Kasumi-1 (cell line): ENCODE measurements at places on chromosomes 13 and 19.

DNA sequence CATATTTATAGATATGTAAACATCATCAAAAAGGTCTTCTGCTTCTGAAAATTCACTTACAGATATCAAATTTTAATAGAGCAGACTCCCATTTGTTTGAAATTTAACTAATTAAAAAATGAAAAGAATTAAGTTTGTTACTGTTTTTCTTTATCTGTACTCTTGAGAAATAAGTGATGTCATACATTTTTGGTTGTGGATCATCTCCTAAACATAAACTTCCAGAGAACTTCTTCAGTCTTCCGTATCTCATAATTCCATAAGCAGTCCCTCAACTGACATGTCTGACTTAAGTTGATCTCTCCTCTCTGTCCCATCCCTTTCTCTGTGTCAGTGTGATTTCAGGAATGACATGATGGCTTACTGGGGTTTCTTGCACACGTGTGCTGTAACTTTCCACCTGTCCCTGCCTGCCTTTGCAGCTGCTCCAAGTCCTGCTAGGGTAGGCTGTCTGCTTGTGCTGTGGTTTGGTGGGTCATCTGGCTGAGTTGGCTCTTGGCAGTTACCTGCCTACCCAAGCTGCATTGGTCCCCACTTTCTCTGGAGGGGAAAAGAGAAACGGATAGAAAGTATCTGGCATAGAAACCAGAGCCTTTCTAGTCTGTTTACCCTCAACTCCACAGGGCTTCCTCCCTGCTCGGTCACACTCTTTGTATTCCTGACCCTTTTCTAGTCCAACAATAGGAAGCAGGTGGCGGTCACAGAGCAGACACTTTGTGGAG is 127.1 kb downstream of the GGACT start:
- DNase-seq, result no peak

DNA sequence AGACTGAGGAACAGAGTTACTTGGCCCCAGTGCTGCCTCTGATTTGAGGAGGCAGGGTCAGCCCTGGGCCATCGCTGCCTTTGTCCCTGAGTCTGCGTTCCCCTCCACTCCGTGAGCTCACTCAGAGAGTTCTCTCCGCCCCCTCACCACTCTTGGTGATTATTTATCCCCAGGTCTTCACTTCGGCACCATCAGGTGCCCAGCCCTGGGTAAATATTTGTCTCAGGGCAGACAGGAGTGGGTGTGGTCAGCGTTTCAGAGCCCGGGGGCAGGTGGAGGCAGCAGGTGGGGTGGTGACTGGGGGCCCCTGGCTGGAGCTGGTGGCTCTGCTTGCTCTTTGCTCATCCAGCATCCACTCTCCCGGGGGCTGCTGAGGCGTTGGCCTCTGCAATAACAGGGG is 20.6 kb downstream of the PPP1R37 start:
- no peak for DNase-seq

GRCh38 chr19:7781157-7781556 is 18.1 kb downstream of the CLEC4M start:
- DNase-seq, result no peak

DNA sequence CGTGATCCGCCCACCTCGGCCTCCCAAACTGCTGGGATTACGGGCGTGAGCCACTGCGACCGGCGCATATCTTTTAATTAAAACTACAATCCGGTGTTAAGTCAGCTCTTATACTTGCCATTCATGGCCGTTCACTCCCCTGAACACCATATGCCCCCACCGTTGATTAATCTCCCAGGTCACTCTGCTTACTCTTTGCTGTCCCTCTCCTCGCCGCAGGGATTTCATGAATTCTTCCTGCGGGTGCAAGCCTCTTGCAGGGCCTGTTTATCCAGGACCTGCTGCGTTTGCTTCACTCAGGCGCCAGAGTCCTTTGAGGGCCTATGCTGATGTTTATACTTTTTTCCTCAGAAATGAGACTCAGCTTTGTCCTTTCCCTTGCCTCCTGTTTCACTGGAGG is 996 bp downstream of the ERVV-2 start:
- no peak for DNase-seq

DNA sequence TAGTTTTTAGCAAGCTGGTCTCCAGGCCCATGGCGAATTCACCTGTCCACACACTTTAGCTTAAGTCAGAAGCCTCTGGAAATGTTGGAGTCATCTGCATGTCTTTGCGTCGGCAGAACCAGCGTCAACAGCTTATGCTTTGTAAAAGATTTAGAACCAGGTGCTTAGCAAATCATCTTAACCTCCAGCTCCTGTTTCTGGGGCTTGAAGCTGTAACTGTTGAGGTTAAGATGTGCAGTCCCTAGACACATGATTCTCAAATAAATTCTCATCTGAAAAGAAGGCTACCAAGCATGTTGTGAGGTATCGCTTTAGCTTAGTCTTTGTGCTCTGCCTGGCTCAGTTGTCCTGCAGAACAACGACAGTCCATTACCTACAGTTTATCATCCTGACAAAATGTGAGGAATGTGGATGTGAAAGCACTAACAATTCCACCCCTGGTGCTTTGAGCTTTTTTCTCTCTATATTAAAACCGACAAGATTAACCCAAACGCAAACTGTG is 4.4 kb downstream of the EFNB2 start:
- no peak for DNase-seq
